ENCODE measurements at places on chromosomes 2 and 18. TPM values are rescaled to one million over a fixed set of nuclear protein-coding genes. Genes with fewer than 3 reads are reported as not detected.

The ACTG2 gene
- total RNA-seq: 20.1 TPM

The MYO1B gene
- 44.4 TPM for total RNA-seq

The M1AP gene
- total RNA-seq: not detected

The RTTN gene
- 25.5 TPM for total RNA-seq

The TMEM169 gene
- 2.7 TPM for total RNA-seq

The PROKR1 gene
- 0.22 TPM for total RNA-seq

The PFN4 gene
- total RNA-seq: 5.7 TPM

The RGPD3 gene
- total RNA-seq: 0.84 TPM

The DIPK1C gene
- 0.44 TPM for total RNA-seq

The RNF125 gene
- 7.3 TPM for total RNA-seq

The HS1BP3 gene
- 37.9 TPM for total RNA-seq

The NDUFB3 gene
- 30.8 TPM for total RNA-seq

The ACVR1C gene
- total RNA-seq: 1.4 TPM

The C1QL2 gene
- total RNA-seq: not detected

The RNF138 gene
- 21.0 TPM for total RNA-seq

The GEN1 gene
- 2.3 TPM for total RNA-seq

The ANKRD23 gene
- 23.1 TPM for total RNA-seq

The ALS2 gene
- 23.5 TPM for total RNA-seq

The SEPTIN10 gene
- 115 TPM for total RNA-seq

The SNED1 gene
- 226 TPM for total RNA-seq

The ALPI gene
- not detected for total RNA-seq

The TPO gene
- 21.9 TPM for total RNA-seq

The STK39 gene
- 12.4 TPM for total RNA-seq

The DSG1 gene
- total RNA-seq: not detected

The FASTKD1 gene
- total RNA-seq: 6.7 TPM

The FOSL2 gene
- total RNA-seq: 184 TPM

The DUSP11 gene
- 19.8 TPM for total RNA-seq

The CTLA4 gene
- total RNA-seq: not detected

The SLC11A1 gene
- total RNA-seq: 65.6 TPM

The HOXD12 gene
- not detected for total RNA-seq

The MOGAT1 gene
- total RNA-seq: not detected

The FASTKD2 gene
- 22.4 TPM for total RNA-seq

The ZBTB14 gene
- total RNA-seq: 13.3 TPM

The ALLC gene
- total RNA-seq: 16.6 TPM

The PLEKHH2 gene
- total RNA-seq: 48.2 TPM

The PLCL1 gene
- 10.0 TPM for total RNA-seq

The DCC gene
- total RNA-seq: not detected

The CIB4 gene
- not detected for total RNA-seq

The YES1 gene
- total RNA-seq: 54.0 TPM

The VAMP5 gene
- total RNA-seq: 91.6 TPM

The CD207 gene
- not detected for total RNA-seq

The ABCB11 gene
- total RNA-seq: 0.39 TPM

The NMUR1 gene
- total RNA-seq: not detected

The FER1L5 gene
- not detected for total RNA-seq

The NEB gene
- total RNA-seq: 1.7 TPM
